Renal pelvis (tissue), 12 donors: ENCODE measurements at places on chromosomes 2 and 18. TPM values are rescaled to one million over a fixed set of nuclear protein-coding genes. Genes with fewer than 3 reads are reported as not detected.

DNA sequence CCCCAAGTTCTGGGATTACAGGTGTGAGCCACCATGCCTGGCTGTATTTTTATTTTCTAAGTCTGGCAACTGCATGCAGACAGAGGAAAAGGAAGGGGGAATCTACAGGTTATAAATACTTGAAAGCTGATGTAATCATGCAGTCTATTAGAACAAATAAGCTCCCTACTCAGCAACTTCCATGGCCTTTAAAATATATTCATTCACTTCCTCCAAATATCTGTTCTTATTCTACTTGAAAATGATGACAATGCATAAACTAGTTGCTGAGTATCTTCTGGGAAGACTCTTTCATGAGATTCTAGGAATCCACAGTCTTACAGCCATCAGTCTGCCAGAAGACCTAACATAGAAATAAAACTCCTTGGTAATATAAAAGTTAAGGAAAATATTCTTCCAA, 66.9 kb upstream of the NCKAP5 start:
- no peak for DNase-seq

MYO5B gene
- 29.5 TPM for polyA plus RNA-seq

DNA sequence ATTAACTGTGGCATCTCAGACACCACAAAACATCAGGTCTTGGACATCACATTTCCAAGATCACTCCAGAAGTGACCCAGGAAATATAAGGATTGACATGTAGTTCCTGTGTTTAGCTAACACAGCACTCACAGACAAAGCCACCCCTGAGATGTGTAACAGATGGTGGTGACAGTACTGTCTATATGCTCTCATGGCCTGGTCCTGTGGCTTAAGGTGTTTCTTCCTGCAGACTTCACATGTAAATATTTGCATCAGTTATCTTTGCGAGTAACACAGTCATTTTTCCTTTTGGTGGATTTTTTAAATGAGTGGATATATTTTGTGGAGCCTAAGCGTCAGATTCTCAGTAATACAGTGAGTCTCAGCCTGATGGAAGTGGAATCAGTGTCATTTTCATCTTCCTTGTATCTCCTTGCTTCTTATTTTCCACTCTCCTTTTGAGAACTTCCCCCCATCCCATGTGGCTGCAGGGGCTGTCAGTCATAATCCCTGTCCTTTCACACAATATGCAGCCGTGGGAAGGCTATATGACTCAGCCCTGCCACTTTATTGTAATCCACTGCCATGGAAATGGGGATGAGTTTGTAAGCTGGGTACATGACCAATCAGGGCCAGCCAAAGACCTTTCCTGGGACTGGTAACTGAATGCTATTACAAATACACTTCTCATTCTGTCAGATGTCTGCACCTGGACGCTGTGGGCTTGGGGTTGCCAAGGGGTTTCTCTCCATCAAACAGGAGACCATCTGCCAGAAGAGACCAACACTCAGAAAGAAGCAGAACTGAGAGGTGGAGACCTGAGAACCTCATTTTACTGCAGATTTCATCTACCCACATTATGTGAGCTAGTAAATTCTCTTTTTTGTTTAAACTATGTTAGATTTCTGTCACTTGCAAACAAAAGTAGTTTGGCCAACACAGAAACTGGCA, 74.3 kb downstream of the ICOS start:
- DNase-seq = no peak

DNA sequence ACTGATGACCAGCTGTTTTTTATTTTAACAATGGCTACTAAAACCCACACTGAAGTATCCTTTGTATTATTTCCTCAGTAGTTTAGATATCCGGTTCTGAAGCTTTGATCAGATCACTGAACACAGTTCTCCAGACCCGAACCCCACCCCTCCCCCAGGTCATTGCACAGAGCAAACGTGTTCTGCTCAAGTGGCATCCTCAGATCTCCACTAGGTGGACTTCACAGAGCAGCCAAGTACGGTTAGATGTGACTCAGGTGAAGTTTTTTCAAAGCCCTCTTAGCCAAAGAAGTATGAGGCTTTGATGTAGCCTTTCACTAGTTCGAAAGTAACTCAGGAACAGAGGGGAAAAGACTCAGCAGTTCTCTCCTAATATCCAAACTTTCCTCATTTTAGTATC, 142.7 kb upstream of the NRP2 start:
- DNase-seq = no peak

IFIH1 gene
- polyA plus RNA-seq = 7.6 TPM

CROCC2 gene
- polyA plus RNA-seq = 0.07 TPM

DNA sequence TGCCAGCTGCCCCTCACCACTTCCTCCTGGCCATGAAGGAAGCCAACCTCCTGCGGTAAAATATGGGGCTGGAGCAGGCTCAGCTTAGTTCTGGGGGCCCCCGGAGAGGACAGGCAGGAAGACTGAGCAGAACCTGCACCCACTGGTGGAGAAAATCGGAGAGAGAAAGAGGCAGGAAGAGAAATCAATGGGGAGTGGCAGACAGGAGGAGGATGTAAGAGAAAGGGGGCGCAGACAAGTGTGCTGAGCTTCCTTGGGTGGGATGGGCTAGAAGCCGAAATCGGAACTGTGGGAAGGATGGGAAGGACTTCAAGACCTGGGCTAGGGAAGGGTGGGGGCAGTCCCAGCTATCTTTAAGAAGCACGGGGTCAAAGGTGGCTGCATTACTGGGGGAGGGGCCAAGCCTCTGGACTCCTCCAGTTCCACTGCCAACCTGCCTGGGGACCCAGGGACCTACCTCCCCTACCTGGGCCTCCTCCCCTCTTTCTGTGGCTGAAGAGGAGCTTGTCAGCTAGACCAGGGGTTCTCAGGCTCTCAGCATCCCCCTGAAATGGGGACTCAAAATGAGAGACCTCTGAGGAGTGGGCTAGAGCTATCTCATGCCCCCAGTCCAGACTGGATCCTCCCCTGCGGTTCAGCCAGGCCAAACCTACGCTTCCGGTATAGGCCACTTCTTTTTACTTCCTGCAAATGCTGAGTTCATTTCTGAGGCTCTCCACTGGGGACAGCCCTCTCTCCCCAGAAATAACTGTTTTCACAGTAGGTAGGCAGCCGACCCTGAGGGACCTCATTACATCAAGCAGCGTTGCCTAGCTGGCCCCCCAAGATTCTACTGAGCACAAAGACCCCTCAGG, 33.6 kb upstream of the B3GNT7 start:
- no peak for DNase-seq

DNA sequence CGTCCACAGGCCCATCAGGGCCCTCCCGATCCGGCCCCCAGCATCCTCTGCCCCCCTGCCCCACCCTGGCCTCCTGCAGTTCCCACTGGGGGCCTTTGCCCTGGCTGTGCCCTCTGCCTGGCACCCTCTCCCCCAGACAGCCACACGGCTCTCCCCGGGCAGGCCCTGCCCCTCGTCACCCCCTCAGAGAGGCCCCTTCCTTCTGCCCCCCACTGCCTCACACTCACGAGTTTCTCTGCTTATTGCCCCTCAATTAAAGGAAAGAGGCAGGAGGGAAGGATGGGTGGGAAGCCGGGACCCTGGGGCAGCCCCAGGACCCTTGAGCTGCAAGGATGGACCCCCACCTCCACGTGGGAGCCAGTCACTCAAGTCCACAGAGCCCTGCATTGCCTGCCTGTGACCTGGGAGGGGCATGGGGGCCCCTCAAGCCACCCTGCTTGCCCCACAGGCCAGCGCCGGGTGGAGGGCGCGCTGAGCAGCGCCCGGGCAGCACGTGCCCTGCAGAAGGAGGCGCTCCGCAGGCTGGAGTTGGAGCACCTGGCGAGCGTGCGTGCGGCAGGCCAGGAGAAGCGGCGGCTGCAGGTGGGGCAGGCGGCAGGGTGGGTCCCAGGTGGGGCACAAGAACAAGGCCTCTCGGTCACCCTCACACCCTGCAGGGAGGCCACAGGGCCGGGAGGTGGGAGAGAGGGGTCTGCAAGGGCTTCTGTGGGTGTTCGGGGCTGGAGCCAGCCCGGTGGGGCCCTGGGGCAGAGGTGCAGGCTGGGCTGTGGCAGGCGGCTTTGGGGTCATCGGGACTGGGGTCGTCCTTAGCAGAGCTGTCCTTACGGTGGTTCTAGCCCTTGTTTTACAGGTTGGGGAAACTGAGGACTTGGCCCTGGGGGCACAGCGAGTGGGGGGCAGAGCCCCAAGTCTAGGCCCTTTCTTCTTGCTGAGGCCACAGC, 30.5 kb upstream of the SNED1 start:
- no peak for DNase-seq

DNA sequence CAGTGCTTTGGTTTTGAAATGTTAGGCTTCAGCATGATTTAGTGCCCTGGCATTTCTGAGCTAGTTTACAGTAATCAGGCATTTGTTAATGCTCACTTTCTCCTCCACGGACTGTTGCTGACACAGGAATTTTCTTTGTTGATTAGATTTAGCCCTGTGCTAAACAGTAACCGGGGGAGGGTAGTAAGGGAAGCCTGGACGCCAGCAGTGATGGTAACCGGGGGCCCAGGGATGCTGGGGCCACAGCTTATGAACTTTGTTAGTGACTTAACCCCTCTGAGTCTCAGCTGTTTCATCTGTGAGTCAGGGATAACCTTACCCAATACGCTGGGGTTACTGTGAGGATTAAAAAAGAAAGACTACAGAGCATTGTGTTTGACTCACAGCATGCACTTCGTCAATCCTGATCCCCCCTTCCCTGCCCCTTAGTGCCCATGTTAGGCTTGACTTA, 33.5 kb downstream of the KLHL29 start:
- DNase-seq = peak; percentile 71

MYCN gene
- polyA plus RNA-seq = 38.1 TPM

DNA sequence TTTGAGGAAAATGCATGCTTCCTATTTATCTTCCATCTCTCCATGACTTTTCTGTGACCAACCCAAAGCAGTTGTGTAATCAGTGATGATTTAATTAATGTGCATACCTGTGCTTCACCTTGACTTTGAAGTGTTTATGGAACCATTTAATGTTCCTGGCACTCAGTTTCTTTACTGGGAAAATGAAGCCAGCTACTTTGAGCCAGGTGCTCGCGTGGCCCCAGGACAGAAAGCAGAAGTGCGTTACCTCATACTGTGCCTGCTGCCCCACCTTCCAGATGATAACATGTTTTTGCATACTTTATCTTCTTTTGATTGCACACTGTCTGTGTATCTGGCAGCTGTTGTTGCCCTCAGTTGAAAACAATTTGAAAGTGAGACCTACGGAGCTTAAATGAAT, 61.3 kb downstream of the PMAIP1 start:
- no peak for DNase-seq

GRCh38 chr18:79851489-79851888, 53.8 kb downstream of the KCNG2 start:
- DNase-seq = no peak

GRCh38 chr18:23071285-23071684, 64.0 kb upstream of the CABLES1 start:
- DNase-seq = no peak

GRCh38 chr18:78770823-78771139, 208.8 kb upstream of the SALL3 start:
- DNase-seq = no peak

DNA sequence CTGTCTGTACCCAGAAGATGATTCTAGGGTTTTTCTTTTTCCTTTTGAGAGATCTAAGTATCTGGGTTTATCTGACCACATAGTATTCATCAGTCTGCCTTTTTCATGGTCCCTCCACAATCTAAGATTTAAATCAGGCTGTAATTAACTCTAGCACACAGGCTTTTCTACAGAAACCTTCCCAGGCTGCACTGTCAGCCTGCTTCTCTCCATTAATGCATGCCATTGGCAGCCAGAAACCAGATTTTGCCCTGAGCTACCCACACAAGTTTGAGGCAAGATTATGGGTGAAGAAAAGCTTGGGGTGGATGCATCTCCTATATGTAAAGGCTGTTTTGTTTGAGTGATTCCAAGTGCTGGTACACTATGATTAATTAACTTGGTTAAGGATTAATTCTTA, 45.7 kb upstream of the EML4 start:
- DNase-seq = no peak

- no peak for DNase-seq
These were observed 117.6 kb downstream of the SH3RF3 start for GRCh38 chr2:109246616-109247015.

MAP3K2 gene
- polyA plus RNA-seq = 24.7 TPM

DNA sequence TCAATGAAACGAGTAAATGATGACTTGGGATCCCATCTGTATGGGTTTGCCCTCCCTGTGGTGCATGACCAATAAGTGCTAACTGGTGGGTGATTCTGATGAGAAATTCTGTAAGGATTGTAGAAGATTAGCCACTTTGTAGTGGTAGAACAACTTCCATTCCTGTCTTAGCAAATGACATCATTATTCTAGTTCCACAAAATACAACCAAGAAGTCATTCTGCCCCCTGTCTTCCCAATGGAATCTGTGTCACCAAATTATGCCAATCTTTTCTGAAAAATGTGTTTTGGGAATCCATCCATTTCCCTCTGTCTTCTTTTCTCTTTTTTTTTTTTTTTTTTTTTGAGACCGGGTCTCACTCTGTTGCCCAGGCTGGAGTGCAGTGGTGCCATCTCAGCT, 48.4 kb downstream of the SLC38A11 start:
- no peak for DNase-seq

RBM44 gene
- polyA plus RNA-seq = 1.1 TPM

RGPD3 gene
- 0.21 TPM for polyA plus RNA-seq

GRCh38 chr18:924987-925386, 20.3 kb downstream of the ADCYAP1 start:
- no peak for DNase-seq

REG1B gene
- polyA plus RNA-seq = not detected

- no peak for DNase-seq
These were observed 299.1 kb downstream of the PRKCE start for GRCh38 chr2:45950606-45951005.

GRCh38 chr2:38671303-38671702, 5.4 kb downstream of the GALM start:
- no peak for DNase-seq

GRCh38 chr2:67612576-67613042, 215.5 kb downstream of the ETAA1 start:
- DNase-seq = no peak

DNA sequence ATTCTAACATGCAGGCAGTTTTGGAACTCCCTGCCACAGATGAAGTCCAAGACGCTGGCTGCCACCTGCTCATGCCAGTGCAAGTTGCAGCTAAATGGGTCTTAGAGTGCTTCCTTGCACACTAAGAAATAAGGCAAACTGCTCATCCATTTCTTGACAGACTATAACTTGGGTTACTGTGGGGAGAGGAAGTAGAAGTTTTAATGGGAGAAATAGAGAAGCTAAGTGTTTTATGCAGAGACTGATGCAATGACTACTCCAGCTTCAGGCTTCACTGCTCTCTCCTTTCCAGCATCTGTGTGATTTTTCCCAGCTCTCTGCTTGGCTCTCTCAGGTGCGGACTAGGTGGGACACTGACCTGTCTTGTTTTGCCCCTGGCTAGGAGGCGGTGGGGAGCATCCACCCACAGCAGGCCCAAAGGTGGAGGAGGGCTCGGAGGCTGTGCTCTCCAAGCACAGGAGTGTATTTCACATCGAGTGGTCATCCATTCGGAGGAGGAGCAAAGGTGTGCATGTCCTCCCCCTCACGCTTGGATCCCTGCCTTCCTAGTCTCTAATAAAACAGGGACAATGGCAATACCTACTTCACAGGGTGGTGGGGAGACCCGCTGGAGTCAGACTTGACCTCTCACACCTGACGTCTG, 48.2 kb downstream of the SLC14A2 start:
- no peak for DNase-seq
